GM12892 (cell line): ENCODE measurements at places on chromosomes 12 and 14.

GRCh38 chr14:89503431-89503996, 86.5 kb upstream of the FOXN3 start:
- DNase-seq = peak; percentile 33

- no peak for DNase-seq
Measured at GRCh38 chr12:3137268-3137781, 60.1 kb downstream of the TSPAN9 start.

- no peak for DNase-seq
Measured at GRCh38 chr14:91506226-91506625, 3.9 kb downstream of the PPP4R3A start.

DNA sequence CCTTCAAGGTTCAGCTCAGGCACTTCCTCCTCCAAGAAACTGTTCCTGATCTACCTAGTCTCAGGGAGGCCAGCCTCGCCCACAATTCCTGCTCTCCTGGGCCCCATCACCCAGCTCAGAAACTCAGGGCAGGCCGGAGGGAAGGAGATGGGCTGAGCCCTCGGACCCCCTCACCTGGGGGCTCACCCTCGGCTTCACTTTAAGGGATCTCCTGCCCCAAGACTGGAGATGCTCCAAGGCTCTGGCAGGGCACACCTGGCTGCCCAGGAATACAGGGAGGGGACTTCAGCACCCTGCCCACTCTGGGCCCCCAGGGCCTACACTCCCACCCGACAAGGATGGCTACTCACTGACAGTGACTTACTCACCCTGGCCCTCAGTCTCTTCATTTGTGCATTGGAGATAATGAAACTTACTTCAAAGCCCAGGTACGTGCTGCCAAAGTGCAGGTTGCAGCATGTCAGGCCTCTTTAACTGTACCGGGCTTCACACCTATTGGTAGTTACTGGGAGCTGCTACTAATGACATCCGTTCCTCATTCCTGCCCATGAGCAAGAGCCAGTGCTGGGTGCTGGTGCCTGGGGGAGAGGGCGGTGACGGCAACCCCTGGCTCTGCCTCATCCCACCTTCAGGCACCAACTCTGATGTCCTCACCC, 21.0 kb upstream of the PPP1R13B start:
- no peak for DNase-seq

DNA sequence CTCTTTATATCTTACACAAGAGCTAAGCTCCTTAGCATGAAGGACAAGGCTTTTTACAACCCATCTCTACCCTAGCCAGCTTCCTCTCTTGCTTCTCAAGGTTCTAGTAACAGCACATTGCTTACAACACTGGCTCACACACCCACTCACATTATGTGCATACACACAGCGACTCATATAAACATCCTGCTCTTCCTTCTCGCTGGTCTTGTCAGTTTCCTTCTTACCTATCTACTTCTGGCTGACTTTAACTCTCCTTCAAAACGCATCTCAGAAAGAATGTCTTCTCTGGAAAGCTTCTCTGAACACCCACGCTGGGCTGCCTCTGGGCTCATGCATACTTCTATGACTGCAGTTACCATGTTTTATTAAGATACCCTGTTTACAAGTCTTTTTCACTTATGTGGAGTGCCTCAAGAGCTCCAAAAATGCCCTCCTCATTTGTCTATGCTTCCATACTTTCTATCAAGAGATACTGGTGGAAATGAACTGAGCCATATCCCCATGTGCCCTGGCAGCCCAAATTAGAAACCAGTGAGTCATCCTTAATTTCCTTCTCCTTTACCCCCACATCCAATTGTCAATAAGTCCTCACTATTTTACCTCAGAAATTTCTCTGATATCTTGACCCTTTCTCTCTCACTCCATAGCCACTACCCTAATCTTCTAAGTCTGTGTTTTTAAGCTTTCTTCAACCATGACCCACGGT, 126.9 kb upstream of the KRAS start:
- DNase-seq = no peak

DNA sequence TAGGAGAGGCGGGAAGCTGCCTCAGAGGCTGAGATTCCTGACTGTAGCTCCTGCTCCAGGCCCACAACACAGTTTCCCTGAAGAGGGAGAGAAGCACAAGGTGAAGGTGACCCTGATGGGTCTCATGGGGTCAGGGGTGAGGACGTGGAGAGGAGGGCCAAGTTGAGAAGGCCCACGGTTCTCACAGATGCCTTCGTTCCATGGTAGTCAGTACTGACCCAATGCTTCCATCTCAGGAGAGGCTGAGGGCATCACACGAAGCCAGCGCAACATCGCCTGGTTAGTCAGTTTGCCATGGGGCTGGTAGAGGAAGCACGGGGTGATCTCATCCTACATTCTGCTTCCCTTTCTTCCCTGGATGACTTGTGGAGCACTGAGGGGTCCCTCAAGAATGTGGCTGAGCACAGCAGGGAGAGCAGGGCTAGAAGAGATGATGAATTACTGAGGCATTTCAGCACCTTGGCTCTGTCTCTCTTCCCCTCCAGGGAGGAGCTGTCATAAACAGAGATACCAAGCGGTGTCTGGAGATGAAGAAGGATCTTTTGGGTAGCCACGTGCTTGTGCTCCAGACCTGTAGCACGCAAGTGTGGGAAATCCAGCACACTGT, 51.9 kb downstream of the GALNT8 start:
- DNase-seq = no peak

DNA sequence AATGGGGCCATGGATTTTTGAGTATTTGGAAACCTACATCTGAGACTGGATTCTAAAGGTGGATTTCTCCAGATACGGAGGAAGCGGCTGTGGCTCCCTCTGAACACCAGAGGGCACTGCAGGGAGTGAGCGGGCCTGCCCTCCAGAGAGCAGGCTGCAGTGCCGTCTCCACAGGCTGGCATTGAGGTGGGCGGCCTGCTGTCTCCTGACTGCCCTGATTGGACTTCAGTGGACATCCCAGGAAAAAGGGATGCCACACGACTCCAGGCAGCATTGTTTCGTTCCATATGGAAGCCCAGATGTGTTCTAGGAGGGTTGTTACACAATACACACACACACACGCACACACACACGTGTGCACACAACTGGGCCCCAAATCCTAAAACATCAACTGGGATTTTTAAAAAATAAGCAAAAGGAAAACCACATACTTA, 20.9 kb upstream of the ANO2 start:
- peak; percentile 43 for DNase-seq

- no peak for DNase-seq
Measured at GRCh38 chr12:10001171-10001776, 2.4 kb upstream of the CLEC1B start.

DNA sequence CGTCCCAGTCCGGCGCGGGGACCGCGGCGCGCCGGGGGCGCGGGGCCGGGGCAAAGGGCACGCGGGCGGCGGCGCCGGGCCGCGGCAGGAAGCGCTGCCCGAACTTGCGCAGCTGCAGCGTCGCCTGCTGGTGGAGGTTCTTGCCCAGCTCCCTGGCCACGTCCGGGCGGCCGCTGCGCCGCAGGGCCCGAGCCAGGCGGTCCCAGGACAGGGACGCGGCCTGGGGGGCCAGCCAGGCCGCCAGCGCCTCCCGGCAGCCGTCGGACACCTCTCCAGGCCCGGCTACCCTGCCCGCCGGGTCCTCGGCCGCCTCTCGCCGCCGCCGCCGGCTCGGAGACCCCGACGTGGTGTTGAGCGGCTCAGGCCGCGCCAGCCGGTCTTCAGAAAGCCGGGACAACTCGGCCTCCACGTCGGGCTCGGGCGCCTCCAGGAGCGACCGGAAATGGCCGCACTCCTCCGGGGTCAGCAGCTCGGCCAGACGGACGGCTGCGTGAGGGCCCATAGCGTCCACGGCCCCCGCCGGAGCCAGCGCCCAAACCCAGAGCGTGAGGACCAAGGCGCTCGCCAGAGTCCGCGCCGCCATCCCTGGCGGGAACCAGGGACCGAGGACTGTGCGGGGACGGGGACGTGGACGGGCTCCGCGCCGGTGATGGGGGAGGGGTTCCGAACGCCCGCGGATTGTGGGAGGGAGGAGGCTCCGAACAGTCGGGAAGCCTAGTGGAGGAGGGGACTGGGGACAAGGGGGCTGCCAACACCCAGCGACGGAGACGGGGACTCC, 34.0 kb downstream of the FIGNL2 start:
- peak; percentile 57 for DNase-seq

DNA sequence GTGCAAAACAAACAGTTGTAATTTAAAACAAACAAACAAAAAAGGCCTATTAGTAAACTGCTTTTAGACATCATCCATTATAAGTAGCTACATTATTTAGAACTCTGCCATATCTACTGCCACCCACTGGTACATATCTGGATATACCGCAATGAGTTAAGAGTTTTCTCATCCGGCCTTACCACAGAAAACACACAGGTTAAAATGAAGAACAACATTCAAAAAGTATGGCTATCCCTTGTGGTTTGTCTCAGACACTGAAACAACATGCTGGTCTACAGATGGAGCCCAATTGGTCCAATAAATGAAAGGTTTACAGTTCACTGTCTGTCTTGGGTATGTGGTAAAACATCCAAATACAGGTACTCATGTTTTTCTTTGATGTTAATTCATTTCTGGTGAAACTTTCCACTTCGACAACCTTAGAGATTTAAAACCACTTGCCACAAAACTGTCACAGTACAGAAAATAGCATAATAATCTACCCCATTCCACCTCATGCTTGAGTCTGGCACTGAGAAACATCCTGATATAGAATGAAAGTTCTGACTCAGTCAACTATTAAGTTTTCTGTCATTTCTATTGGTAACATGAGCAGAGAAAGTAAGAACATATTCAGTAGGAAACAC, 354.3 kb downstream of the CEP128 start:
- DNase-seq = no peak

GRCh38 chr12:58765653-58766512, 154.4 kb downstream of the LRIG3 start:
- DNase-seq = no peak

GRCh38 chr14:101116486-101117130, 213.1 kb upstream of the RTL1 start:
- DNase-seq = no peak

DNA sequence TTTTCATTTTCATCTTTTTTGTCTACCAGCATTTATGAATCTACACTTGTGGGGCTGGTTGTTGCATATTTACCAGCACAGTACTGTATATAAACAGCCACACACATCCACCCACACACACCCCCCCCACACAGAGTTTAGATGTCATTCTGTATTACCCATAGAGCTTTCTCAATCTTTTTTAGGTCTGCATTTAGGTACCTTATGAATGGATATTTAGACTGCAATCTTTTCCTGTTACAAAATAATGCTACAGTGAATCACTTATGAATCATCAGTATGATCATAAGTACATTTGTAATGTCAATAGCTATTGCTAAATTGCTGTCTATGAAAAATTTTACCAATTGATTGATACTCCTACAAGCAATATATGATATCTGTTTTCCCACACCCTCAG, 67.3 kb upstream of the STK38L start:
- no peak for DNase-seq

GRCh38 chr12:132323171-132324010, 6.0 kb downstream of the GALNT9 start:
- no peak for DNase-seq

- DNase-seq = no peak
Measured at GRCh38 chr14:83217492-83217891, 1683.8 kb upstream of the SEL1L start.

DNA sequence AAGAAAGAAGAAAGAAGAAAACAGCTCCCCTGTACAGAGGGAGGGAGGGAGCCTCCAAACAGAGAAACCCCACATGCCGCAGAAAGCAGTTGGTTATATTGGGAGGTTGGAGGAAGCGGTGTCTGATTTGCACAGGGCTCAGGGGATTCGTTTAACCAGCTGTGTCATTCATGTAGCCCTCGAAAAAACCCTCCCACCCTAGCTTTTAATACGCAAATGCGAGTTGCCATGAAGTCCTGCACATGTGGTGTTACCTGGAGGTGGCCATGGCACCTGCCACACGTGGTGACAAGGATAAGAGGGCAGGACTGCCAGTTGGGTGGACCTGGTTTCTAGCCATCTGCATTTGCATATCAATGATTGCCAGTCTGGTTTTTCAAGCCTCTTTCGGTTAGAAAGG, 40.9 kb downstream of the TMEM30B start:
- no peak for DNase-seq

DNA sequence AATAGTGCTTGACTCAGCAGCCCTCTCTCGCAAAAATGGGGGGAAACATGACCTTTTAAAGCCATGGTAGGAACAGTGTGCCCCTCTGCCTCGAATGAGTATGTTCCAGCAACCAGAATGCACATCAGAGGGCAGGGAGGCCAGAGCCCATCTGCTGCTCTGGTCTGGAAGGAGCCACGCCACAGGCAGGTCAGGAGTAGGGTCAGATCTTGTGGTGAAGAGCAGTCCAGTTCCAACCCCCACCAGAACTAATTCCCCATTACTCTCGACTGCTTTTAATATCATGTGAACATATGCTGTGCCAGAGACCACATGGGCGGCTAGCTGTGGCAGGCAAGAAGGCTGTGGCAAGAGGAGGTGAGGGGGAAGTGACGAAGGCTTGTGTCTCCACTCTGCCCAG, 34.6 kb upstream of the TMX1 start:
- no peak for DNase-seq

- DNase-seq = no peak
Measured at GRCh38 chr14:89826596-89826995, 127.9 kb downstream of the EFCAB11 start.

- DNase-seq = no peak
Measured at GRCh38 chr12:86735072-86735471, 478.9 kb upstream of the MGAT4C start.
